Melanocyte of skin (primary cell): ENCODE measurements at places on chromosomes 2 and 18. TPM values are rescaled to one million over a fixed set of nuclear protein-coding genes. Genes with fewer than 3 reads are reported as not detected.

The CCDC178 gene
- 0.67 TPM in 1 of 2 replicates, not detected in the other for total RNA-seq

The SERPINB2 gene
- 2.2 and 2.4 TPM in 2 replicates for total RNA-seq

The MDH1B gene
- 0.67 and 2.0 TPM in 2 replicates for total RNA-seq

The ALK gene
- 1.3 and 3.9 TPM in 2 replicates for total RNA-seq

The ALPG gene
- not detected in 2 replicates for total RNA-seq

The IL1F10 gene
- not detected in 2 replicates for total RNA-seq

The SERPINB11 gene
- total RNA-seq: not detected in 2 replicates

The STEAP3 gene
- total RNA-seq: 3.2 and 3.7 TPM in 2 replicates

The NFU1 gene
- 36.5 and 44.3 TPM in 2 replicates for total RNA-seq

The SPC25 gene
- 11.7 and 14.2 TPM in 2 replicates for total RNA-seq

The SANBR gene
- 10.0 and 13.6 TPM in 2 replicates for total RNA-seq

The TSPYL6 gene
- not detected in 2 replicates for total RNA-seq

The UGT1A6 gene
- total RNA-seq: not detected in 2 replicates

The FER1L5 gene
- total RNA-seq: under 0.01 TPM in 1 of 2 replicates, not detected in the other
